ENCODE measurements at places on chromosomes 7 and 10.

DNA sequence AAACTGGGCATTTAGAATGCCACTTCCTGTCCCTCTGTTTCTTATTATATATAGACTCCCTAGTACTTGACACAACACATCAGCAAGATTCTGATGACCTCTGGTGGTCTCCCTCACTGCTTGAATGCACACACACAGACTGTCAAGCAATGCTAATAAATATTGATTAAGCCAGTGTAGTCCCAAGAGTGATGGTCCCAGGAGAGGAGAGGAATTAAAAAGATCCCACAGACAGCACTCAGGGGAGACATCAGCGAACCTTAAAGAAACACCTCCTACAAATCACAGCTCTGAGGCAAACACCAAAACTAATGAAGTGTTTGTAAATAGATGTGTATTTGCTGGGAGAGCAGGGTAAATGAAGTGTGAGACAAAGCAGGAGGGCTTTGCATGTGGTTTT, 1291.2 kb downstream of the XPNPEP1 start:
- DNase-seq, result no peak

- no peak for DNase-seq
These were observed 6.7 kb upstream of the INSYN2A start for GRCh38 chr10:127203067-127203466.

GRCh38 chr7:155560982-155561686, 14.8 kb upstream of the CNPY1 start:
- DNase-seq, result no peak

- DNase-seq, result peak; percentile 20
These were observed at the start of gene FGL2 for GRCh38 chr7:77199013-77199966. FGL2 (minus strand) TSS chr7:77199819; CDS start chr7:77199793, 26 bp downstream.

DNA sequence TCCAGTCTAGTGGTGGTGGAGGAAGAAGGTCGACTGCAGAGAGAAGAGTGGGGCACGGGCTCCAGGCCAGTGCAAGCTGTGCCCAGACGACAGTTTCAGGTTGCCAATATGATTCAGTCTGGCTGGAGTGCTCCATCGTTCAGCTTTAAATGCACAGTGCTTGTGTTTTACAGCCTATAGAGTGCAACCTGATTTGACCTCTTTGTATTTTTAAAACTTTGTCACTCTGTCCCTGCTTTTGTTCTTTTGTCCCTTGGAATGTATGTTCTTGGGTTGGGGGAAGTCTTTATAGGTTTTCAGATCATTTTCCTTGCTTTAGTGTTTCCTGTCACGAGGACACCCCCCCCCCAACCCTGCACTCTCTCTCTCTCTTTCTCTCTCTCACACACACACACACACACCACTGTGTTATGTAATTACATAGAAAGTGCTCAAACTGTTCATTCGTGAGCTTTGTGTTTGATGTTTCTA, 198.0 kb downstream of the CAMK1D start:
- DNase-seq, result no peak

DNA sequence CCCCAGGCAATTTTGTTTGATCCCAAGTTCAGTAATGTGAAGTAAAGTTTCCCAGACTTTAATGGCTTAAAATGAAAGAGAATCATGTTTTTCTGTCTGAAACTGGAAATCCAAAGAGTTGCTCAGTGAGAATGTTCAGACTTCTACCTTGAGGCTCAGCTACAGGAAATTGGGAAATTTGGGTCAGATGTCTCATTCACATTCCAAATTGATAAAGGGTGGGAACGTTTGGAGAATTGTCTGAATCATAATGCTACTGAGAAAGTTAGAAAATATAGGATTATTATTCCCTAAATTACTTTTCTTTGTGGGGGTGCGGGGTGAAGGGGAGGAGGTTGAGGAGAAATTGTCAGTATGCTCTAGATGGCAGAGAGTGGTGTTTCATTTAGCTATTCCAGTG, 773.9 kb downstream of the LRMDA start:
- DNase-seq, result no peak

- DNase-seq, result no peak
These were observed 41.7 kb downstream of the RASGEF1A start for GRCh38 chr10:43225004-43225786.

DNA sequence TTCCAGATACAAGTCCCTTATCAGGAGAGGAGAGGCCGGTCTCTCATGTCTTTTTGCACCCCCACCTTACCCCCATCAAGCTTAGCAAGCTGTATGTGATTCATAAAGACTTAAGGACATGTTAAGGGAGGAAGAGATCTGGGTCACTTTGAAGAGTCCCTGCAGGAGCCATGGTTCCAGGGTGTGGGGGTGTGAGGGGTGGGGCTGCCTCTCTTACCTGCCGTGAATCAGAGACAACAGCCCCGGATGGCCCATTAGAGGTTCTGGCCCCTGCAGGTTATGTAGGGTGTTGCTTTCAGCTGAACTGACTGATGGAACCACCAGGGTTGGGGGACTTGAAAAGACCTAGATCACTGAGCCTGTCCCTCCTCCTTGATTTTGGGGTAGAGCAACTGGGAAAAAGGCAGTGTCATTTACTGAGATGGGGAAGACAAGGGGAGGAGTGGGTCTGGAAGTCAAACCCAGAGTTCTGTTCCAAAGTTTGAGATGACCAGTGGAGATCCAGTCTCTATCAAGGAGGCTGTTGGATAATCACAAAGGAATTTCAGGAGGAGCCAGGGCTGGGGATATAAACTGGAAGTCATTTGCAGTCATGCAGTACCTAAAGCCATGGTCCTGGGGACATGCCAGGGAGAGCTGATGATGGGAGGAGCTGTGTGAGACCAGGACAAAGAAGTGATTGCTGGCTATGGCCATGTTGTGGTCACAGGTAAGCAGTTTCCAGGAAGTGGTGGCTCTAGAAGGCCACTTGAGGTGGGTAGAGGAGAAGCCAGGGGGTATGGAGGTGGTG, 23.1 kb downstream of the ADAMTS14 start:
- no peak for DNase-seq

GRCh38 chr10:102776779-102777456, 33.2 kb downstream of the WBP1L start:
- DNase-seq, result no peak
